ENCODE measurements at places on chromosomes 6 and 20.

DNA sequence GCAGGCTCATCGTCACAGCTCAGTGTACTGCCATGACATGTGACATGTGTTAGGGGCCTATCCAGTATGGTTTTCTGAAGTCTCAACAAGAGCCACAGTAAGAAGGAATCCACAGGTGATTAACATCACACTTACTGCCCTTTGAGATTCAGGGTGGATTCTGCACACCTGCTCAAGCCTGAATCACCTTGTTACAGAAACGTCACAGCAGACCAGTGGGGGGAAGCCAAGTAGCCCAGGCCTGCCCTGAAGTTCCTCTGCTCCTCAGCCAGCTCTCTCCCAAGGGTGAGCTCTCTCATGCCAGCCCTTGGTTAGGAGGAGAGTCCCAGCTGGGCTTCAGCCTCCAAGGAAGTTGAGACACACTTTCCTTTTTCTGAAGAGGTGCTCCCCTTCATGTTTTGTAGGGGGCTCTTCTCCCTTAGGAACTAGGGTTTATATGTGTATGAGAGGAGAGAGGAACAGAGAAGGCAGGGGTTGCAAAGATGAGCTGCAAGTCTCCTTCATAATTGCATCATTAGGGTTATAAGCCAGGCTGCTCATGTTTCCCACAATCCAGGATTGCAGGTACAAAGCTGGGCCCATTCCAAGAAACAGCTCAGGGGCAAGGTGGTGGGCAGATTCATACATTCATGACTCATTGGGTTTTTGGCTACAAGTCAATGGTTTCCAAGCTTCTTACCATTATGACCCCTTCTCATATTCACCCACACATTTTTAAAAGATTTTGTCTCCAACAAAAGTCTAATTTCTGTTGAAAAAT lies 11.6 kb downstream of the GSS start:
- no peak for DNase-seq
- no peak overlapping the region for H3K4me3 ChIP-seq
- H3K27me3 ChIP-seq: no peaks in the 10 kb centered on the region

- peak; percentile 34 for DNase-seq
- peak overlapping the region; percentile 32 for H3K4me3 ChIP-seq
- no peaks in the 10 kb centered on the region for H3K36me3 ChIP-seq
- no peak overlapping the region for H3K27ac ChIP-seq
- no peaks in the 10 kb centered on the region for H3K4me1 ChIP-seq
- H3K27me3 ChIP-seq: no peaks in the 10 kb centered on the region
These were observed 17.3 kb upstream of the ID1 start for GRCh38 chr20:31587545-31588389.

- no peaks in the 10 kb centered on the region for H3K36me3 ChIP-seq
- peaks cover 5% of the 10 kb centered on the region for H3K4me1 ChIP-seq
- no peak for DNase-seq
These were observed 426.0 kb downstream of the ADGRB3 start for GRCh38 chr6:69061066-69061465.

GRCh38 chr20:19252451-19253120 lies 40.1 kb downstream of the SLC24A3 start:
- H3K4me1 ChIP-seq: no peaks in the 10 kb centered on the region
- no peak overlapping the region for H3K4me3 ChIP-seq
- H3K36me3 ChIP-seq: no peaks in the 10 kb centered on the region
- DNase-seq: no peak
- H3K27ac ChIP-seq: no peak overlapping the region
- no peaks in the 10 kb centered on the region for H3K27me3 ChIP-seq

GRCh38 chr6:74611220-74611619 lies 594.6 kb downstream of the COL12A1 start:
- no peaks in the 10 kb centered on the region for H3K27me3 ChIP-seq
- H3K4me3 ChIP-seq: no peak overlapping the region
- H3K4me1 ChIP-seq: no peaks in the 10 kb centered on the region
- DNase-seq: no peak

DNA sequence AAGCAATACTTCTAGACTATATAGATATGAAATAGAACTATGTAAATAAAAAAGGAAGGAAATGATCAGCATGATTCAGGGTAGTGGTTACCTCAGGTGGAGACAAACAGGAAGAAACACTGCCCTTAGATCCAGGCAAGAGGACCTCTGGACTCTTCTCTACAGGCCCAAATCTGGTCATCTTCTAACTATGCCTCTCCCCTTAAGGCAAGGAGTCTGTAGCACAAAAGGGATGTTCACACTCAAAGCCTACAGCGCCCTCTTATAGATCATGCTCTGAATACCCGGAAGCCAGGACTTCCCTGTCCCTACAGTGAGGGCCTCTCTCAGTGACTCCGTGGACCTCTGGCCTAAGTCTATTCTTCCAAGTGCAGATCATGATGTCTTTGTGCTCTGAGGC lies 30.4 kb upstream of the HIVEP2 start:
- no peaks in the 10 kb centered on the region for H3K36me3 ChIP-seq
- no peak for DNase-seq
- H3K27me3 ChIP-seq: no peaks in the 10 kb centered on the region
- no peak overlapping the region for H3K27ac ChIP-seq
- H3K4me1 ChIP-seq: no peaks in the 10 kb centered on the region

DNA sequence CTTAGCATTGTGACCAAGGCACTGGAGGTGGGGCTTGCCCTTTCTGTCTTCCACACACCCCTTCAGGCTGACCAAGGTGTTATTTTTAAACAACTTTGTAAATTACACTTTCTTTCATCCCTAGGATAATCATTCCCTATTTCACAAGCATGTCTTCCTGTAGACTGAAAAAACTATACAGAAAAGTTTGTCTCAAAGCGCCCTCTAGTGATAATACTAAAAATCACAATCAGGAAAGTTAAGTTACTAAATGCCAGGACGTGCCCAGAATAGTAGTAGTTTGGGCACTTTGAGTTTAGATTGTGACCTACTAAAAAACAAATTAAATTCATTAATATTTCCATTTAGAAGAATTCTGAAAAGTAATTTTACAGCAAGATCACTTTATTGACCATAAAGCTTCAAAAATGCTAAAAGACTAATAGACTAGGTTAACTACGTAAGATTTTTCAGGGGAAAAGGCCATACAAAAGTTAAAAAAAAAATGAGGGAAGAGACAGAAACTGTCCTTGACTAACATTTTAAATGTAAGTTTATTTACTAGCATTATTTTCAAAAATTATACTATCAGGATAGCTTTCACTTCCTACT lies 123.3 kb upstream of the DUSP22 start:
- no peak overlapping the region for H3K4me3 ChIP-seq
- no peak for DNase-seq
- no peak overlapping the region for H3K27ac ChIP-seq
- H3K36me3 ChIP-seq: no peaks in the 10 kb centered on the region

DNA sequence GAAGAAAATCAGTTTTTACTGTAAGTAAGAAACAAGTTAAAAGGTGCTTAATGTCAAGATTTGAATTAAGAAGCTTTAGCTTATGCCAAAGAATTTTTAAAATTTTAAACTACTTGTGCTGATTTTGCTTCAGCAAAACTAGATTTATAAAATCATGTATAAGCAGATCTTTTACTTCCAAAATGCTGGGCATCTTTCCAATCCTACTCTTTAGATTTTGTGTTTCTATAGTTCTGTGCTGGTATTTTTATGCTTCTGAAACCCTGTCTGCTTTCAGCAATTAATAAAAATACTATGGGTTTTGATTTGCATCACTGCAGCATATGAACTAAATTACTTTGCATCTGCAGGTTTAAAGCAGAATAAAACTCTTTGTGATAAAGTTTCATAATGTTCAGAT lies 238.6 kb upstream of the RNF217 start:
- no peaks in the 10 kb centered on the region for H3K4me1 ChIP-seq
- no peak overlapping the region for H3K27ac ChIP-seq
- no peak for DNase-seq
- no peaks in the 10 kb centered on the region for H3K36me3 ChIP-seq

- H3K4me1 ChIP-seq: no peaks in the 10 kb centered on the region
- no peak overlapping the region for H3K4me3 ChIP-seq
- no peaks in the 10 kb centered on the region for H3K36me3 ChIP-seq
- H3K27me3 ChIP-seq: no peaks in the 10 kb centered on the region
These were observed 33.4 kb downstream of the CEBPB start for GRCh38 chr20:50224052-50224451.

DNA sequence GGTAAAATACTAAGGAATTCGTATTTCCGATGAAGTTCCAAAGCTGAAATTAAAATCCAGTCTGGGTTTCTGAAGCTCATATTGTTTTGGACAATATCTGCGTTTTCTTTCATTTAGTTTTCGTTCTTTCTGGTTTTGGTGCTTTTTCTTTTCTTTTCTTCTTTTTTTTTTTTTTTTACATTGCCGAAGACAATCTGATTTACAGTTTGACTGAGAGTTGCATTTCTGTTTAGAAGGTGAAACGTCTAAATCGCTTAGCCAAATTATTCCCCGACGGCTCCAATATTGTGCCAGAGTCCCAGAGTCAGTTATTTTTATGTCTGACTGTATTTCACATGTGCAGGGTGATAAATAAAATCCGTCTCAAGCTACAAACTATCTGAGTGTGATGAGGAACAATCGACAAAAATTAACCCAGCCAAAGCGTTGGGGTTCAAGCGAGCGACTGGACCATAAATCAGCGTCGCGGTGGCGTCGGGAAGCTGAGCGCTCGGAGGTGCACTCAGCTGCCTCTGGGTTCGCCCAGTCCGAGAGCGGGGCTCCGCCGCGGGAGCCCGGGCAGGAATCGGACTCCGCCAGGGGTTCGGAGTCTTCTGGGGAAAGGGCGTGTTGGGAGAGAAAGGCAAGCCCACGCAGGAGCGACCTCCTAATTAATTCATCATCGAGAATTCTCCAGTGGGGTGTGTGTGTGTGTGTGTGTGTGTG lies 8.2 kb upstream of the TBX18 start:
- H3K36me3 ChIP-seq: no peaks in the 10 kb centered on the region
- H3K4me3 ChIP-seq: no peak overlapping the region
- no peaks in the 10 kb centered on the region for H3K4me1 ChIP-seq

DNA sequence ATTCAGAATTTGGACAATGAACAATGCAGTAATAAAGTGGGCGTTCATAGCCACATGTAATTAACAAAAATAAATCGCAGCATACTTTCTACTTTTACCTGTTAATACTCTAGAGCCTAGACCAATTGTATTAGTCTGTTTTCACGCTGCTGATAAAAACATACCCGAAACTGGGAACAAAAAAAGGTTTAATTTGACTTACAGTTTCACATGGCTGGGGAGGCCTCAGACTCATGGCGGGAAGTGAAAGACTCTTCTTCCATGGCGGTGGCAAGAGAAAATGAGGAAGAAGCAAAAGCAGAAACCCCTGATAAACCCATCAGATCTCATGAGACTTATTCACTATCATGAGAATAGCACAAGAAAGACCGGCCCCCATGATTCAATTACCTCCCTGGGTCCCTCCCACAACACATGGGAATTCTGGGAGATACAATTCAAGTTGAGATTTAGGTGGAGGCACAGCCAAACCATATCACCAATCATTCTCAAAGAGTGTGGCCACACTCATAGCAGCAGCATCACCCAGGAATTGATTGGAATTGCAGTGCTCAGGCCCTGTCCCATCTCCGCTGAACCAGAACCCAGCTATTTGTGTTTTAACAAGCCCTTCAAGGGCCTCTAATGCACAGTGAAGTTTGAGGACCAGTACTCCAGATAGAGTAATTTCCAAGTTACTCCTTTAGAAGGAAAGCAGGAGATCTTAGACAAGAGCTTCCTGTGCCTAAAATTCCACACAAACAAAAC lies 650.0 kb downstream of the KIF16B start:
- no peak overlapping the region for H3K27ac ChIP-seq
- no peaks in the 10 kb centered on the region for H3K36me3 ChIP-seq
- no peak overlapping the region for H3K4me3 ChIP-seq
- no peaks in the 10 kb centered on the region for H3K4me1 ChIP-seq
- H3K27me3 ChIP-seq: no peaks in the 10 kb centered on the region

GRCh38 chr20:63382551-63383300 lies 21.6 kb upstream of the CHRNA4 start:
- H3K27ac ChIP-seq: no peak overlapping the region
- no peaks in the 10 kb centered on the region for H3K36me3 ChIP-seq
- DNase-seq: no peak
- no peaks in the 10 kb centered on the region for H3K4me1 ChIP-seq
- no peak overlapping the region for H3K4me3 ChIP-seq
- H3K27me3 ChIP-seq: peaks cover 4% of the 10 kb centered on the region

GRCh38 chr6:108959972-108960582 lies 111.9 kb downstream of the ARMC2 start:
- no peak overlapping the region for H3K4me3 ChIP-seq
- H3K27me3 ChIP-seq: no peaks in the 10 kb centered on the region
- H3K36me3 ChIP-seq: no peaks in the 10 kb centered on the region
- no peak overlapping the region for H3K27ac ChIP-seq
- no peaks in the 10 kb centered on the region for H3K4me1 ChIP-seq
- DNase-seq: no peak

DNA sequence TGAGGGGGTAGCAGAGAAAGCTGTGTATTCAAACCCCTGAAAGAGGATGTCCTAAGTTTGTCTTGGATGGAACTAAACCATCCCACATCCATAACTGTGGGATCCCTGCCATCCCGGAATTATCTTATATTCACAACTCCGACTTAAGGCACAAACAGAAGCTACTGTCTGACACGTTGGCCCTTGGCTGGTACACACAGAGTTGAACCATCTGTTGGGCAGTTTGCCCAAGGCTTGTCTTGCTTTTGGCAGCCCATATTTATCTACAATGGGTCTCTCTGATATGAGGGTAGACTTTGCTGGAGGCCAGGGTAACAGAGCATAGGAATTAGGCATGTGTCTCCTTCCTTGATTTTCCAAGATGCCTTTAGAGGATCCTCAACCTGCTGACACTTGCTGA lies 116.6 kb upstream of the PROKR2 start:
- H3K4me1 ChIP-seq: no peaks in the 10 kb centered on the region
- no peaks in the 10 kb centered on the region for H3K27me3 ChIP-seq
- H3K27ac ChIP-seq: no peak overlapping the region
- no peaks in the 10 kb centered on the region for H3K36me3 ChIP-seq
- H3K4me3 ChIP-seq: no peak overlapping the region
- no peak for DNase-seq

DNA sequence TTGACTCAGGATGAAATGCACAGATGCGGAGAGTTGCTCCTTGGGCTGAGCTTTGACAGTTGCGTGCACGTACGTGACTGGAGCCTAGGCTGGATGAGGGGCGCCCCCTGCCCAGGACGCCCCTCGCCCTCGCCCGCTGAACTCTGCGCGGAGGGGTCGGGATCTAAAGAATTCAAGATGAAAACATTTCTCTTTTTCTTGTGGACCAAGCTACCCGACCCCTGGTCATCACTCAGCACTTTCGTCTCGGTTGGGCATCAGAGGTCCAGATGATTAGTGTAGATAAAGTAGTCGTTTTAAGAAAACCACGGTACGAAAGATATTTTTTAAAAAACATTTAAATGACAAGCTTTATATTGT lies 700 bp downstream of the DTD1 start:
- H3K27ac ChIP-seq: no peak overlapping the region
- no peaks in the 10 kb centered on the region for H3K4me1 ChIP-seq
- no peaks in the 10 kb centered on the region for H3K36me3 ChIP-seq
- DNase-seq: peak; percentile 55

All from pancreas (tissue), 10 donors.